ENCODE measurements at places on chromosomes 16 and 17.

DNA sequence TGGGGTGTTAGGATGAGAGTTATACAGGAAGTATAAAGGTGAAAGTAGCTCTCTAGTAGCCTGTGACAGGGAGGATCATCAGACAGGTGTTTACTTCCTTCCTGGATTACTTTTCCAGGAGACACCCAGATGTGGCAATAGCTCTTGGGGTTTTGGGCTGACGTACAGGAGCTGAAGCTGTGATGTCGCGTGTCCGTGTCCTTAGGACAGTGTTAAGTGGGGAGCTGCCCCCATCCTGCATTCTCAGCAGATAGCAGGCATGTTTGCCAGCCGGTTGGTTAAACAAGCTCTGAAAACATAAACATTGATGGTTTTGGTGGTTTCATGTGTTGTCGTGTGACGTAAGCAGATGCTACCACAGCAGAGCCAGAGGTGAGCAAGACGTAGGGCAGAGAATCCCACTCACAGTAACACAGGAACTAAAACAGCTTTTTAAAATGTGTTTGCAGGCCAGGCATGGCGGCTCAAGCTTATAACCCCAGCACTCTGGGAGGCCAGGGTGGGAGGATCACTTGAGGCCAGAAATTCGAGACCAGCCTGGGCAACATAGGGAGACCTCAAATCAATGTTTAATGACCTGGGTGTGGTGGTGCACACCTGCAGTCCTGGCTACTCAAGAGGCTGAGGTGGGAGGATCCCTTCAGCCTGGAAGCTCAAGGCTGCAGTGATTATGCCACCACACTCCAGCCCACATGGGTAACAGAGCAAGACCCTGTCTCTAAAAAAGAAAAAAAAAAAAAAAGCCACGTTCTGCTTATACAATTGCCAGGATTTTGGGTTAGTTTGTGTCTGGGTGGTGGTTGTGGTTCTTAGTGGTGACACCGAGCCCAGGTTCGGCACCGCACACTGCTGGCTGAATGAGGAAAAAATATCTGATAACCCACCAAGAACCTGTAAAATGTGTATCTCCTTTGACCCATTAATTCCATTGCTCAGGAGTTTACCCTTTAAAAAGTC is 18.2 kb upstream of the IL17C start:
- no peak for DNase-seq

DNA sequence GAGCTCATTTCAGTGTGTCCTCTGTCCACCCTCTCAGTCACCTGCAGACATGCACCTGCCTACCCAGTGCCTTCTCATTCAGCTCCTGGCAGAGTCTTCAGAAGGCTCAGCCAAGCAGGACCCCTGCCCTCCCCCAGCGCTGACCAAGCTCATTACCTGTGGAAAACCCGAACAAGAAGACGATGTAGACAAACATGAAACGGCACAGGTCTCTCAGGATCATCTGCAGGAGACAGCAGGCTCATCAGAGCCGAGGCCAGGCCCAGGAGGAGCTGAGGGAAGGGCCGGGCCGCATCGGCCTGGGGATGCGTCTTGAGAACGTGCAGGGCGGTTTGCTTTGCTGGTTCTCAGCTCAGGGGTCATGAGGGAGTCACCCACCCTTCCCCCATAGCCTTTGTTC is 19.4 kb upstream of the TRPV3 start:
- DNase-seq: no peak

GRCh38 chr16:72164691-72165090 is 7.3 kb downstream of the PMFBP1 start:
- DNase-seq: no peak

DNA sequence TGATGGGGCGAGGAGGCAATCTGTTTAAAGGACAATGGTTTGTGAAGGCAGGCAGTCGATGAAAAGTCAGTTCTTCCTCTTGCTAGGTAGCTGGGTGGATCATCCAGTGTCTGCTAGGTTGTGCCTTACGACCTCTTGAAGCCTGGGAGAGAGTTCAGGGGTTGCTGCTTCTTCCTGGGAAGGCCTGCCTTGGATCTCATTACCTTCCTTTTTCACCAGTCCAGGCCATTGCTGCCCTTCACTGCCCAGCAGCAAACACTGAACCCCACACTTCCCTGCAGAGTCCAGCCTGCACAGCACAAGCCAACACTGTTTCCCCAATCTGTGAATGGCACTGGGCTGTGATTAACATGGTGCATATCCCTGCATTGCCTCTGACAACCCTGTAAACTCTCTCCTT is 24.7 kb downstream of the HS3ST2 start:
- DNase-seq: no peak

DNA sequence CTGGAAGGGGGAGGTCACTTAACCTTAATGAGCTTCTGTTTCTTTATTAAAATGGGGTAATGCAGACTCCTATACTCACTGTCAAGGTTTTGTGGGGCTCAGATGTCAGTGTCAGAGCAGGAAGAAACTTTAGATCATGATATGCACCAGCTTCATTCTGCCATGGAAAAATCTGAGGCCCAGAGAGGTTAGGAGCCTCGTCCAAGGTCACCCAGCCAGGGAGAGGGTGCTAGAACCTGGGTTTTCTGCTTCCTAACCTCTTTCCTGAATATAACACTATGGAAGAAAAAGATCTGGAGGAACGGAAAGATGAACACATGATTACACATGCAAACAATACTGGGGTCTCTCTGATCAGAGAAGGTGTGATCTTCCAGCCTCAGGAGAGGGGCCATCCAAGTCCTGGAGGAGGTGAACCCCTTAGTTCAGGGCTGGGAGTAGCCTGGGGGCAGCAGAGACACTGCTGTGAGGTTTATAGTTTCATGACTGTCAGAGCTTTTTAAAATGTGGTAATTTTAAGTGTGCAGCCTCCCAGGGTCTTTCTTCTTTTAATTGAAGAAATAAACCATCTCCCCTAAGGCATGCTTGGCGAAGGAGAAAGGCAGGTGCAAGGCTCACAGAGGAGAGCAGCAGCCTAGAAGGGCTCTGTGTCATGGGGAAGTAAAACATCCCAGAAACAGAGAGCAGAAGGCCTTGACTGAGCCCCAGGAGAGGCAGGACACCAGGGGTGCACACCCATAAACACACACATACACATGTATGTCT is 10.2 kb upstream of the MEOX1 start:
- DNase-seq: no peak

GRCh38 chr16:24204150-24204665 is 51.9 kb upstream of the CACNG3 start:
- DNase-seq: no peak

- no peak for DNase-seq
Observed at GRCh38 chr17:21688293-21688949, 3.9 kb upstream of the KCNJ18 start.

GRCh38 chr17:80971704-80972304 is 19.8 kb upstream of the CHMP6 start:
- no peak for DNase-seq

- DNase-seq: no peak
Observed at GRCh38 chr16:11665071-11665491, 3.2 kb upstream of the SNN start.

DNA sequence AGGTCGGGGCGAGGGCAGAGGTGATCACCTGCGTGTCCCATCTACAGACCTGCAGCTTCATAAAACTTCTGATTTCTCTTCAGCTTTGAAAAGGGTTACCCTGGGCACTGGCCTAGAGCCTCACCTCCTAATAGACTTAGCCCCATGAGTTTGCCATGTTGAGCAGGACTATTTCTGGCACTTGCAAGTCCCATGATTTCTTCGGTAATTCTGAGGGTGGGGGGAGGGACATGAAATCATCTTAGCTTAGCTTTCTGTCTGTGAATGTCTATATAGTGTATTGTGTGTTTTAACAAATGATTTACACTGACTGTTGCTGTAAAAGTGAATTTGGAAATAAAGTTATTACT is 28.9 kb downstream of the STH start:
- DNase-seq: no peak
